ENCODE measurements at places on chromosomes 12 and 14. TPM values are rescaled to one million over a fixed set of nuclear protein-coding genes. Genes with fewer than 3 reads are reported as not detected.

- no peak for DNase-seq
These were observed 8.2 kb upstream of the CCDC60 start for GRCh38 chr12:119326341-119326740.

- DNase-seq: no peak
These were observed 18.7 kb upstream of the SCFD1 start for GRCh38 chr14:30603402-30603801.

Gene OAS1
- total RNA-seq: 4.6 TPM

Gene OXA1L
- 164 TPM for total RNA-seq

Gene FAR2
- total RNA-seq: 3.1 TPM

GRCh38 chr12:24505366-24506015 lies 443.4 kb downstream of the BCAT1 start:
- DNase-seq: no peak

DNA sequence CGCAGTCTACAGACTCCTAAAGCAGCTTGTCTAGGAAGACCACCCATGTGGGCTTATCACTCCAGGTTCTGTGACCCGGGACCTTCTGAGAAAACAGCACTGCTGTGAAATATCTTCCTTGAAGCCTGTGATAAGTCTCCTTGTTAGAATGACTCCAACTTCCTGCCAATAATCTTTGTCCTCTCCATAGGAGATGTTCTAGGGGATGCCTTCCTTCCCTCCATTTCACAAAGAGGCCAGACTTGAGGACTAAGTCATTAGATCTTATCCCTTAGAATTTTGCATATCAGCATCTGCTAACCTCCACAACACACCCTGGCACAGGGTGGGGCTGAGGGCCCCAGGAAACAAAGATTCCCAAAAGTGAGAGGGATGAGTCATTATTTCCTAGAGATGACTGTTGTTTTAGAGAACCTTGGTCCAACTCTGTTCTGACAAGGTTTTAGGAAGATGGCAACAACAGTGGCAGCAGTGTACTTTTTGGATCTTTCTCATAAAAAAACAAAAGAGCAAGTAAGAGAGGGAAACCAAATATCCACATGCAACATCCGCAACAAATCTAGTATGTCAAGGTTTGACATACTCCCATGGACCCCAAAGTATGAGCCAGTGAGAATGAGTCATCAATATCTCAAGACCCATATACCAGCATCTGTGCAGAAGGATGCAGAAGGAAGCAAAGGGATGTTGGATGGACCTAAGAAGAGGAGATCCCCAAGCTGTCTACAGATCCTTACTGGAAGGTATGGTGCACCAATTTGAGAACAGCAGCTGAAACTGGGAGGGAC lies 6.0 kb downstream of the LTB4R start:
- DNase-seq: no peak

DNA sequence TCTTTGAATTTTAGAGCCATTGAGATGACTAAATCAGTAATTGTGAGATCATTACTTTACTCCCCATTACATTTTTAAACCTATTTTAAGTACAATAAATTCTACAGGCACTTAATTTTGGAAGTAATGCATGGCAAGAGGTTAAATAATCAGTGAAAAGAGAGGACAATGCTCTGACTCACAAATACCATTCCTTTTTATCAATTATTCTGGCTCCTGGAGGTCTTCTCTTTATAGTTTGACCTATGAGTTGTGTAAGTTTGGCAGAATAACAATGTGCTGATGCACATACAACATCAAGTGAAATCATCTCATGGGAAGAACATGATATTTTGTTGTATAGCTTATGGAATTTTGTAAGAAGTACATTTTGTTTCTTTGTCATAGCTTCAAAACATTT lies 166.7 kb downstream of the TMTC3 start:
- DNase-seq: no peak

Gene MYO1H
- total RNA-seq: 0.78 TPM

GRCh38 chr12:54509617-54510016 lies 12.1 kb downstream of the NCKAP1L start:
- DNase-seq: no peak

GRCh38 chr12:91127306-91127705 lies 16.0 kb upstream of the LUM start:
- DNase-seq: no peak

Gene KRT74
- total RNA-seq: not detected

- DNase-seq: no peak
These were observed 40.5 kb downstream of the CRACR2A start for GRCh38 chr12:3712209-3712992.

Gene RIMBP2
- not detected for total RNA-seq

GRCh38 chr12:119804011-119804641 lies 73.0 kb downstream of the CIT start:
- DNase-seq: peak; percentile 59

GRCh38 chr12:44581642-44582242 lies 294.4 kb downstream of the NELL2 start:
- DNase-seq: no peak

GRCh38 chr12:57460841-57461275 lies 1.3 kb downstream of the GLI1 start:
- DNase-seq: no peak

DNA sequence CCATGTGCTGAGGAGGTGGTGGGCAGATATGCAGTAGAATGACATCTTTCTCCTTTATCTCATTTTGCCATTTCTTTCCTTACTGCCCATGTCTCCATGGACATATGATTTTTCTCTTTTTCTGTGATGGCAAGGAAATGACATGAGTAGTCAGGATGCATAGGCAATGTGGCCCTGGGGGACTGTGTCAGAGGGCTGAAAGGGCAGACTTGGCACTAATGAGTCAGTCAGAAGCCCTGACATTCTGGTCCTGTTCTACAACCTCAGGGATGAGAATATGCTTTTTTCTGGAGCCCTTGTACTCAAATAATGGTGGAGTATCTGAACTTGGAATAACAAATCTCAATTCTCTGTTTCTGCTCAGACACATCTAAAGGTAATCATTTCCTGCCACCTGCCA lies 167.8 kb downstream of the TMEM117 start:
- DNase-seq: no peak

DNA sequence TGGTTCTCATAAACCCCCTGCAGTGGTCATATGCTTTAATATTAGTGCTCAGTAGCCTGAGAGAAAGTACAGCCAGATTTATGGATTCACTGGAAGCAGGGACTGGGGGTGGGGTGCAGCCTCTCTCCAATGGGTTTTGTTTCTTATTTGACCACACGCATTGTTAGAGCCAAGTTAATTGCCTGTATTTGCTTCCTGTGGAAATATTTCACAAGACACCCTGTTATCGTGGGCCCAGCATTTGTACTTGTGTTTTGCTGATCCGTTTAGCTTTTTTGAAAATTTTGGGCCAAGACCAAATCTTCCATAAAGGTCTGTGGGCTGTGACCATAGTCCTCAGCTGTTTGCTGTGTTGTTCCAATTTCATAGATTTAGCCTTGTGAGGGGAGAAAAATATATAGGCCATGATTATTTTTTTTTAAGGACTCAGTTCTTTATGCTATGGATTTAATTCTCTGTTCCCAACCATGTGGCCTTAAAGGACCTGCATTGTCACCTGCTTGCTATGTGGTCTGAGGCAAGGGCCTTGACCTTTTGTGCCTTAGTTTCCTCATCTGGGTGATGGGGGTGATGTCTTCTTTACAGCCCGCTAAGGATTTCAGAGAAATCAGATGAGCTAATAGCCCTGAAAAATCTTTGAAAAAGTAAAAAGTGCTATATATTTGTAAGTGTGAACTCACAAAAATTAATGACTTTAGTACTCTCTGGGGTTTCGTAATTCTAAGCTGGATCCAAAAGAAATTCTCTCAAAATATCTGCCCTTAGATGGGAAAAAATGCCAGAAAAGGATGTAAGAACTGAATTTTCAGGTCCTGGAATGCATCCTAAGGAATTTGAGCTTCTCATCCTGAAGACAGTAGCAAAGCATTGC lies 370.2 kb downstream of the DPF3 start:
- DNase-seq: no peak

Gene DBX2
- 0.08 TPM for total RNA-seq

DNA sequence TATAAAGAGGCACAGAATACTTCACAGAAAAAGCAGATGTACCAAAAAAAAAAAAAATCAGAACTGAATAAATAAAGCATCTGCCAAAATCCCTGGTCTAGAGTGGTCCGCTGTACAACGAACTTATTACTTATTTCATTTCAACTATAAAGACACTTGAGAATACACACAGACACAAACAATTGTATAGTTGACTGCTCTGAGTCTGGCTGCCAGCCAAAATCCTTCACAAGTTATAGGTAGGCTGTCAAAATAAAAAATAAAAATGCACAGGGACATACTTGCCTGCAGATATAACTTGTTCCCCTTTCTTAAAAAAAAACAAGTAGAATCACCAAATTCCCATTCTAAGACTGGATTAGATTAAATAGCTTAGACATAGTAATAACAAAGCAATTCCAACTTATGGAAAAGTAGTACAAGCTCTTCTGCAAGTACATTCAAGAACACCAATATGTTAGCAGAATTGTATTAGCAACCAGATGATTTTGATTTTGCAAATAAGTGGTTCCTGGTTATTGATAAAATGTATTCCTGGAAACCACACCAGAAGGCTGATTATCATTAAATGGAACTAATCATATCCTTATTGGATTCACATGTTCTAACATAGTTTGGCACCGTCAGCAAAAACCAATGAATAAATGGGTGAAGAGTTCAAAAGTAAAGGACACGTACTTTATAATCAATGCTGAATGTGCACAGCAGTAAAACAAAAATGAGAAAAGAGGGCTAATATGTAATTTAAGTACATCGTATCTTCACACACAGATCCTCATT lies 248.5 kb downstream of the NELL2 start:
- DNase-seq: no peak

- no peak for DNase-seq
These were observed 333.2 kb downstream of the NPAS3 start for GRCh38 chr14:33271891-33272290.

GRCh38 chr12:107372229-107372658 lies 278.9 kb upstream of the CRY1 start:
- no peak for DNase-seq

DNA sequence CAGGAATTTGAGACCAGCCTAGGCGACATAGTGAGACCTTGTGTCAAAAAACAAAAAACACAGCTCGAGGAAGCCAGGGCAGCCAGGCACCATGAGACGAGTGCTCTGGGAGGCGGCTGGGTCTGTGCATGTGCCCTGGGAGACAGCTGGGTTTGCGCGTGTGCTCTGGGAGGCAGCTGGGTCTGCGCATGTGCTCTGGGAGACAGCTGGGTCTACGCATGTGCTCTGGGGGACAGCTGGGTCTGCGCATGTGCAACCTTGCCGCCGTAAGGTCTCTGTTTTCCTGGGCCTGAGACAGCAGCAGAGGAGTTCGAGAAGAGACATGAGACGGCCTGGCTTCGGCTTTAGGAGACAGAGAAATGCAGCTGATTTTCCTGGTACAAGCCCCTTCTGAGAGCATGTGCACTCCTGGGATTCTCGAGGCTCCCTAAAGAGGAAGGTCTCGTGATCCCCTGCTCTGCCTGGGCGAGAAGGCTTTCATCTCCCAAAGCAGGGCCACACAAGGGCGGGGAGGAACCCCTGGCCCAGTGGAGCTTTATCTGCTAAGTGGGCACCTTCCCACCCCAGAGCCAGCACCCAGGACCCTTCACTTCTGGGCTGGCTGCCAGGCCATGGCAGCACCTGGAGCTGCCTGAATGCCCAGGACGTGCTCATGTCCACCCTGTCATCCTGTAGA lies 3.5 kb upstream of the BDKRB1 start:
- DNase-seq: no peak

Data from Right ventricle myocardium superior (tissue), 1 donor.